GOT3 (cell line): ENCODE measurements at places on chromosomes 1 and 21.

DNA sequence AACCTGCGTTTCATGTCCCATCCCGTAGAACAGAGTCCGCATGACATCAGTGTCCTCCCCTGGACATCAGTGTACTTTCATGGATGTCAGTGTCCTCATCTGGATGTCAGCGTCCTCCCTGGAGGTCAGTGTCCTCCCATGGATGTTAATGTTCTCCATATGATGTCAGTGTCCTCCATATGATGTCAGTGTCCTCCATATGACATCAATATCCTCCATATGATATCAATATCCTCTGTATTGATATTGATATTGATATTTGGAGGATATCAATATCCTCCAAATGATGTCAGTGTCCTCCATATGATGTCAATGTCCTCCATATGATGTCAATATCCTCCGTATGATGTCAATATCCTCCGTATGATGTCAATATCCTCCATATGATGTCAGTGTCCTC, 284.9 kb downstream of the AJAP1 start:
- no peak for DNase-seq

DNA sequence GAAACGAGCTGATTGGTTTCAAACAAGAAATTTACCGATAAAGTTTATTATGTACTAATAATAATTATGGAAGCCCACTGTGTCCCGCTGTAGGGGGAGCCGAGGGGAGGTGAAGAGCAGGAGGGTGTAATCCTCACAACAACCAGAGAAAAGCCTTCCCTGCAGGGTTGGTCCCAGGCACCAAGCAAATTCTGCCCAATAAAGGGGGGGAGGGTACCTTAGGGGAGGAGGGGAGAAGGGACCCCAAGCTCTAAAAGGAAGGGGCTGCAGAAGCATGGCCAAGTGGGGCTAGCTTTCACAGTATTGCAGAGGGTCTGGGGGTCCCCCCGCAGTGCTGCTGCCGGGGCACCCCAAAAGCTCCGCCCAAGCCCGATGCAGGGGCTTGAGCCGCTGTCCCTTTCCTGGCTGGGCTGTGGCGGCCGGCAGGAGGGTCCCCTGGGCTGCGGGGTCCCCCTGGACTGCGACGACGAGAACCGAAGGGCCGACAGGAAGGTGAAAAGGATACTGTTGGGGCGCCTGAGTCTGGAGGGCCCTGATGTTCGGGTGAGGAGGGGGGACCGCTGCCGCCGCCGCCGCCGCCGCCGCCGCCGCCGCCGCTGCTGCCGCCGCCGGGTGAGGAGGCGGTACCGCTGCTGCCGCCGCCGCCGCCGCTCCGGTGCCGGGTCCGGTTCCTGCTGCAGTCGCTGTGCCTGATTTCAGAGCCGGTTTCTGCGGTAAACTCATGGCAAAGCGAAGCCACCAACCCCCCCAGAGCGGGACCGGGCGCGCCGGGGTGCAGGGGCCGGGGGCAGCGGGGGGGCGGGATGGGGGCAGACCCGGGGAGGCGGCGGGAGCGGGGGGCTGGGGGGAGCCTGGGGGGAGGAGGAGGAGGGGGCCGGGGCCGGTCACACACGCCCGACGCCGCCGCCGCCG, 771 bp downstream of the EIF4G3 start:
- DNase-seq: no peak

DNA sequence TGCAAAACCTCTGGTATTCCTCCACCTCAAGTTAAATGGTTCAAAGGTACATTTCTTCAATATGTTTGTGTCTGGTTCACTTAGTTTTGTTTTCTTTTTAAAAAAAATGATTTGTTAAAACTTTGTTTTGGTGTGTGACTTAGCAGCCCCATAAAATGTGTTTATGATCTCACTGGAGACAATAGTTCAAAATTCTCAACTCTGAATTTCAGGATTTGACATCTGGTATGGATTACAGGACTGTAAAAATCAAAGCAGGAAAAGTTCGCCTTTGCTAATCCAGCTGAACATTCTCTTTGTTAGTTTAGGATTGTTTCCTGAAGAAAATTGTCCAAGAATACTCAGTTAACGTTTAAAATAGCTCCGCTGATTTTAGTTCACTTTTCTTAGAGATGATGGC, 231.7 kb downstream of the HMCN1 start:
- DNase-seq: no peak

DNA sequence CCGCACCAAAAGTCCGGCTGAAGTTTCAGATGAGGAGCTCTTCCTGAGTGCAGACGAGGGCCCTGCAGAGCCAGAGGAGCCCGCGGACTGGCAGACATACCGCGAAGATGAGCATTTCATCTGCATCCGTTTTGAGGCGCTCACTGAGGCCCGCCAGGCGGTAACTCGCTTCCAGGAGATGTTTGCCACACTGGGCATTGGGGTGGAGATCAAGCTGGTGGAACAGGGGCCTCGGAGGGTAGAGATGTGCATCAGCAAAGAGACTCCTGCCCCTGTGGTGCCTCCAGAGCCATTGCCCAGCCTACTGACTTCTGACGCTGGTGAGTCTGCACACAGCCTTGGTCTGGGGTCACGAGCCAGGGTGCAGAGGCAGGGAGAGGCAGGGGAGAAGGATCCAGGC, 84.7 kb downstream of the TRIM11 start:
- no peak for DNase-seq

- no peak for DNase-seq
These were observed 4.9 kb downstream of the PLCH2 start for GRCh38 chr1:2480986-2481364.

DNA sequence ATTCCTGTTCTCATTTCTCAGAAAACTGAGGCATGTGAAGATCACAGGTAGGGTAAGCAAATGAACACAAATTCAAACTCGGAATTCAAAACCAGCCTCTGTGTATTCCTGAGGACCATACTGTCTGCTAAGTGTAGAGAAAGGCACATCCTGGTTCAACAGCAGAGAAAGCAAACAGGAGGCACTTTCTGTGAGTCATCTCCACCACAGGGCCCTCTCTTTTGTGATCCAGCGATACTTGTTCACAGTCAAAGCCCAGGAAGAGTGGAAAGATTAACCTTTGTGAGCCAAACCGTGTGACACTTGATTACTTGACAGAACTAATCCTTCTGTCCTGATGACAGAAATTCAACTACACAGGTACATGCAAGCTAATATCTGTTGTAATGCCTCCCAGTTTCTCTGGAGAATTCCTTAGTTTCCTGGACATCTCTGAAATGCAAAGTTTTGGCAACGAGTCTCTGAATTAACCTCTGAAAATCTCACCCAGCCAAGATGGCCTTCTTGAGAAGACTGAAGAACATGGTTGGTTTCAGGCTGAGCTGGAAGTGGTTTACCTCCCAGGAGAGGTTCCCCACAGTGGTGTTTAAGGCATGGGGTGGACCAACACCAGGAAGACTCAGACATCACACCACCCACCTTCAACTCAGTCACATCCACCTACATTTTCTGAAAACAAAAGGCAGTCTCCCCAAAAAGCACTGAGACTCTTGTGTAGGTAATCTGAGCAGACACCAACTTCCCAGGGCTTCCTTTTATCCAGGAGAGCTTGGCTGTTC, 98.2 kb upstream of the ERG start:
- no peak for DNase-seq

GRCh38 chr1:116817582-116818064, 63.4 kb downstream of the CD2 start:
- no peak for DNase-seq

- DNase-seq: no peak
These were observed 69.2 kb downstream of the SH3GLB1 start for GRCh38 chr1:86773341-86774288.

- DNase-seq: no peak
These were observed 13.8 kb downstream of the MIER1 start for GRCh38 chr1:66938613-66939012.

DNA sequence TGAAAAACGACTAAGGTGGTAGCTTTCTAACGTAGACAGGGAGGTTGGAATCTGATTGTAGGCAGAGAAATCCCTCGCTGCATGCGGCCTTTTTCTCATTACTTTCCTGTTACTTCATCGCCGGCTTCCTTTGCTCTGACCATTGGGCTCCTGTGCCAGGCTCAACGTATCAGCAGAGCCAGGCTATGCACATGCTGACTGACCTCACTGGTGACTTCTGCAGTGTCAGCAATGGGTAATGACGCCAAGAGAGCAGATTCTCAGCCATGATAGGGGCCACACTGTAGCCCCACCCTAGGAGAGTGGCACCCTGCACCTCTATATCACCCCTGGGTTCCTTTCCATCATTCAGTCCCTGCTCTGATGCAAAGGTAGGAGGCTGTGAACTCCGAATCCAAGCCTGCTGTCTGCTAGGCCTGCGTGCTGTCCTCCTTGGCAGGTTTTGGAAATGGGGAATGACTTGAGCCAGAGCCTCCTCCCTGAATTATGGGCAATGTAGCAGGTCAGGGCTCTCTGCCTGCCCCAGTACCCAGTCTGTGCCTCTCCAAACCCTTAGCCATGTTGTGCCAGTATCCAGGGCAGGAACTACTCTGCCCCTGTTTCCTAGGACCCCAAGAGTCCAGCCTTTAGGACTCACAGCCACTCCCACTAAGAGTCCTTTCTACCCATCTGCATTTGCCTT, 11.4 kb downstream of the PPFIA4 start:
- no peak for DNase-seq

DNA sequence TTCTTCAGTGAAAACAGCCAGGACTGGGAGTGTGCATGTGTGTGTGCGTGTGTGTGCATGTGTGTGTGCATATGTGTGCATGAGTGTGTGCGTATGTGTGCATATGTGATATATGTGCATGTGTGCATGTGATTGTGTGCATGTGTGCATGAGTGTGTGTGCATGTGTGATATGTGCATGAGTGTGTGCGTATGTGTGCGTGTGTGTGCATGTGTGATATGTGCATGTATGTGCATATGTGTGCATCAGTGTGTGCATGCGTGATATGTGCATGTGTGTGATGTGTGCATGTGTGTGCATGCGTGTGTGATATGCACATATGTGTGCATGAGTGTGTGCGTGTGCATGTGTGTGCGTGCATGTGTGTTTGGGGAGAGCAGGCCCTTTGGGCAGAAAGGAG, 89.8 kb downstream of the ITPKB start:
- no peak for DNase-seq

- no peak for DNase-seq
These were observed 71.3 kb downstream of the HLX start for GRCh38 chr1:220950576-220950975.

GRCh38 chr1:160844447-160845232, 18.0 kb downstream of the CD244 start:
- no peak for DNase-seq

- DNase-seq: no peak
These were observed 31.5 kb upstream of the C1orf198 start for GRCh38 chr1:230899841-230900251.

DNA sequence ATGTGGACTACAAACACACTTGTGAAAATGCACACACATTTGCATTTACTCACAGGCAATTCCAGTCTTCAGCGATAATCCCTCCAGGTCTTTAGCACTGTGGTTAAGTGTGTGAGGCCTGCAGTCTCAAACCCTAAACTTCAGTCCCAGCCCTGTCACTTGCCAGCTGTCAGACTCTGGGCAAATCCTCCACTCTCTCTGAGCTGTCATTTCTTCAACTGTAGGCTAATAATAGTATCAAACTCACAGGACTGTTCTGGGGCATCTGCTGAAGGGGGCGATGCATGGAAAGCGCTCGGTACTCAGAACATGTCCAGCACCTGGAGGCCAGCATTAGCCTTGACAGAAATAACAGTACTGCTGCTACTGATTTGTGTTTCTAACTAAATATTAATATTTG, 48.2 kb downstream of the NEK2 start:
- DNase-seq: no peak

DNA sequence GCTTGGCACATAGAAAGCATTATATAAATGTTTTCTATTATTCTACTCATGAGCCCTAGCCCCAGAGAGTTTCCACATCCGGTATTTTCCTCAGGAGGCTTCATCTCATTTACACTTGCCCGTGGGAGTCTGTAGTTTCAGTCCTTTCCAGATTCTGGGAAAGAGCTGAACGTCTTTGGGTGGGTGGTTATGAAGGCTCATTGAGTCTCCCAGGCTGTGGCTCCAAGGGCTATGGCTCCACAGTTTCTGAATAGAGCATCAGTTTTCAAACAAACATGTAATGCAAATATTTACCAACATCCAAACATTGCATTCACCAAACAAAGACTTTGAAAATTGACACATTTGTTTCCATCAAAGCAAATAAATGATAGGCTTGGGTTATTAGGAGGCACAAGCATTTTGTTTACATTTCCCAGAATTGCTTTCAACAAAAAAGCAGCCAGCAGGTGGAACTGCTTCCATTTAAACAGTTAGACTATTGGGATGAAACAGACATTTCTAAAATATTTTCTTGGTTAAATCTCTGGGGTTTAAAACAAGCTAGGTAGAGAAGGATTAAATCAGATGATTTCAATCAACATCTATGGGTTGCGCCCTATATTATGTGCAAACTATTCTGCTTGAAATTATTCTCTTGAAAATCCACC, 1.3 kb upstream of the LEMD1 start:
- no peak for DNase-seq

GRCh38 chr1:207812778-207813511, 61.1 kb downstream of the CD46 start:
- DNase-seq: no peak

DNA sequence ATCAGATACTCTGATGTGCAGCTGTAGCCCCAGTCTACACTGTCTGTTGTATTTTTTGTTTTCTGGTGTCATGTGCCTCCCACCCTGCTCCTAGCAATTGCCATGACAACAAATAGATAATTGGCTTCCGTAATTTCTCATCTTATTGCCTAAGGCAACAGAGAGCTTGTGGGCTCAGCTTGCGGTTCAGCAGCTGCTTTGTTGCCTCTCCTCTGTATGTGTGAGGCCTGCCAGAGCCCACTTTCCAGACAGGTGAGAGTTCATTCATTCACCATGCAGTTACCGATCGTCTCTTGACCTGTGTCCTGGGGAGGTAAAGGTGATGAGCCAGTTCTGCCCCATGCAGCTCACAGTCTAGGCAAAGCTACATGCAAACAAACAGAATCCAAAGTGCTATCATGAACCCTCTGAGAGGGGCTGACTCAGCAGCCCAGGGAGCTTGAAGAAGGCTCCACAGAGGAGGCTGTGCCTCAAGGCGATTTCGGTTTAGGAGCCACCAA, 11.9 kb downstream of the LGALS8 start:
- no peak for DNase-seq

- no peak for DNase-seq
These were observed 42.1 kb upstream of the DIP2A start for GRCh38 chr21:46416551-46416950.

DNA sequence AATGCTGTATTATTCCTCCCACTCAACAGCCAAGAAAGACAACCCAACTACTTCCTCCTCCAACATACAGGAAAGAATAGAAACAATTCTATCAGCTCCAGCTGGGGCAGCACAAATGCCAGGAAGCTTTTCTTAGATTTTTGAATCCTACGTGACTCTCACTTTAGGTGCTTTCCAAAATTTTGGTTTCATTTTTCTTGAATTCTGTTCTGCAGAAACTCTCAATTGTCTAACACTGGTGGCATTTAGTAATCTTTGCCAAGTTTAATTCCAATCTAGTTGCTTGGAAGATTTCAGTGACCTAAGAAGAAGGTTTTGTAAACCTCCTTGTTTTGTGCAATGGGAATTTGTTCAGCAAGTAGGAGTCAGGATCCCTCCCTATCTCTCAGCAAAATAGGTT, 37.1 kb upstream of the DOCK7 start:
- no peak for DNase-seq

GRCh38 chr21:40013001-40013735, 145.9 kb downstream of the PCP4 start:
- DNase-seq: no peak

GRCh38 chr1:54234284-54234683, 34.3 kb downstream of the MRPL37 start:
- no peak for DNase-seq
